Kidney epithelial cell (primary cell): ENCODE measurements at places on chromosomes 3 and 15.

DNA sequence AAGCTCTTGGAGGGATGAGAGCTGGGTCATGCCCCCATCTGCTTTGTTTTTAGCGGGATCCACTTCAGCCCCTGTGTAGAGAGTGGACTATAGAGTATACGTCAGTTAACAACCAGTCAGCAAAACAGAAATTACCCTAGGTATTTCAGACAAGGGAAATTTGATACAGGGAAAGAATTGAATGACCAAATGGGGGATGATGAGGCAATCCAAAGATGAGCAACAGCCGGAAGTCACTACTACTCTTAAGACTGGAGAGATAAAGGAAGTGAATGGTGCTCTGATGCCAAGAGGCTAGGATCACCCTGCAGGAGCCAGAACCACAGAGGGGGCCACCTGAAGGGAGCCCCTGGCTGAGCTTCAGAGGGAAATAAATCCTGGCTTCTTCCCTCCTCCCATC, 1.7 kb upstream of the GPR62 start:
- DNase-seq = no peak

DNA sequence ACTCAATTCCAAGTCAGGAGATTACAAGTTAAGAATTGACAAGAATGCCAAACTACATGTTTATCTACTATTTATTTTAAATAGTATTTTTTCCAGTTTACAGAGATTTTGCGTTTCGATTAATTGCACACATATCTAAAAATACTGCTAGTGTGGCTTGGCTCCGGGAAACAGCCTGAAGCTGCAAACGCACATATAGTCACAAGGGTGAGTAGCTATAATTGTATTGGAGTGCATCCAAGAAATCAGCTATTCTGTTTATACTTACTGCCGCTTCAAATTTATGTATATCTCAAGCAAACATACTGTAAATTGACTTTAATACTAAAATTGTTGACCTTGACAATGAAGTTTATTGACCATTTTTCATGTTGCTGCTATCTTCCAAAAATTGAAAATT, 77.0 kb upstream of the PLSCR5 start:
- no peak for DNase-seq

DNA sequence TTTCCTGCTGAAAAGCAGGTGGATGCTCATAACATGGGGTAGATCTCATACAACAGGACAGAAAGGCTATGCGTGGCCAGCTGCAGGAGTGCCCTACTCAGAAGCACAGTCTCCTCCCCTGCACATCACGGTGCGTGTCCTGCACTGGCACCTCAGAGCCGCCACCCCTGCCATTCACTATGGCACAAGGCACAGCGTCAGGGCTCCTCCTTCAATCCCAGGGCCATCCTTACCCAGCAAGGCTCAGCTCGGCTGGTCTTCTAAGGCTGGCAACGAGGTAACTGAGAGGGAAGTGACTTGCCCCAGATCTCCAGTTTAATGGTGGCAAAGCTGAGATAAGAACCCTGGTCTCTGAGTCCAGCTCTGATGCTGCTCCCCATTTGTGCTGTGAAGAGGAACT, 97.1 kb downstream of the CPN2 start:
- no peak for DNase-seq

DNA sequence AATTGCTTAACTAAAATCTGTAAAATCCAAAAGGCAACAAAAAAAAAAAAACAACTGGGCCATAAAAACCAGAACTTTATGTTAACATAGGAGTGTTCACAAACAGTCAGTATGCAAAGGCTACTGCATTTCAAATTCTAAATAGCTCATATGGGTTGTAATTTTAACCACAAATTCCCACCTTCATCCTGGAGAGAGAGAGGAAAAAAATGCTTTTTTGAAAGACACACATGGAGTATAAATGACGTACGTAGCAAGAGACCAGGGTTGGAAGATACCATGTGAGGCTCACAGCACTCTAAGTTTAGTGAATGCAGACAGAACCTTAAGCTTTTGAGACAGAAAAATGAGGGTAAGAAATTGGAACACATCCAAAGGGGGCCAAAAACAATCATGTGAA, 115.9 kb downstream of the FMN1 start:
- DNase-seq = no peak

DNA sequence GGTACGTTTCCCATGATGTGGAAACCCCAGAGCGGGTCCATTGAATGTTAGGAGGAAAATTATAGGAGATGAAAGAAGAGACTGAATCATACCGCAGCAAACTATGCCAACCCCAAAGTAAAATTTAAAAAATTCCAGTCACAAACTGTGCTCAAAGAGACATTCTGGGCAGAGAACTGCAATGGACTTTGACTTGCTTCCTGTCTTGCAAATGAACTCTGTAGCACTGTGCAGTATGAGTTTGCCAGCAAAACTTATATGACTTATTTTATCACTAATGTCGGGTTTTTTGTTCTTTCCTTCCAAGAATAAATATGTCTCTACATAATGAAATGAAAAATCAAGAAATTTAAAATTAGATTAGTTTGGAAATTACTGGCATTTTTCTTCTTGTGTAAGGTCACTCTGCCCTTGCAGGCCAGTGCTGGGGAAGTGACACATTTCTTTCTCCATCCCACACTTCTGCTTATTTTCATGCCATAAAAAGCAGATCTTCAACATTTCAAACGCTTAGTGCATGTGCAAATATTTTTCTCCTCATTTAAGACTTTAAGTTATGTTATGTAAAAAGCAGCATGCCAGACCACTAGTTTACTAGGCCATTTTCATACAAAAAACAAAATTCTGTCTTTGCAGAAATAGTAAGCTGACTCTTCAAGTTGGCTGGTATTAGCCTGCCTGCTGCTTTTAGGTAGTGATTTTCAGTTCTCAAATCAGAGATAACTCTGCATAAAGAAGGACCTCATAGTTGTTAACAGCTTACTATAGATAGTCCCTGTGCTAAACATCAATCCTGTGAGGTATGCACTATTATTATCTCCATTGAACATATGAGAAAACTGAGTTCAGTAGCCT, 32.2 kb upstream of the SSR3 start:
- DNase-seq = no peak

DNA sequence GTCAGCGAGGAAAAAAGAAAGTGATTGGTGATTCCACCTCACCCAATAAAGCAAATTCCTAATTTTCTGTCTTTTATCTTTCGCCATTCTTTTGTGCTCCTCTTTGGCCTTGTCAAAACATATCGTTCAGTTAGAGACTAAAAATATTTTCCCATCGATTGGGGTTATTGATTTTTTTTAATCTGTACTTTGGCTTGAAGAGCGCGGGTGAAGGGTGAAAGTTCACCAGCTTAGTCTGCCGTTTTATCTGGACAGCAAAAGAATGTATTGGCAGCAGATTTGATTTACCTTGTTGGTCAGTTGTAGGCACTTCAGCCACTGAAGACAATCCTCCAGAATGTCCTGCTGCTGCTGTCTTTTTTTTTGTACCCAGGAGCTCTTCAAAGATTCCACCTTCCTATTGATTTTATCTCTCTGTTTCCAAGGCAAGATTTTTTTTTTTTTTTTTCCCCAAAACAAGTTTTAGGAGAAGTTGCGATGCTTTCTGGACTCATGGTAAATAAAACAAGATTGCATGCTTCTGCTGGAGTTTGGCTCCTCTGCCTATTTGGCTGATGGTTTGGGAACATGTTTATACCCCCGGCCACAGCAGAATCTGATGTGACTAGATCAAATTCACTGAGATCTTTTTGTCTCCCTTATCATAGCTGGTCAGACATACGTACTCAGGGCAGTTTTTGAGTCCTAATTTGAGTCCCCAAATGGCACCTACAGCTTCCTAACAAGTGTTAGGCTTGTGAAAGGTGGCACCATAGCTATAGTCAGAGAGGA, 269.3 kb upstream of the ONECUT1 start:
- DNase-seq = no peak

DNA sequence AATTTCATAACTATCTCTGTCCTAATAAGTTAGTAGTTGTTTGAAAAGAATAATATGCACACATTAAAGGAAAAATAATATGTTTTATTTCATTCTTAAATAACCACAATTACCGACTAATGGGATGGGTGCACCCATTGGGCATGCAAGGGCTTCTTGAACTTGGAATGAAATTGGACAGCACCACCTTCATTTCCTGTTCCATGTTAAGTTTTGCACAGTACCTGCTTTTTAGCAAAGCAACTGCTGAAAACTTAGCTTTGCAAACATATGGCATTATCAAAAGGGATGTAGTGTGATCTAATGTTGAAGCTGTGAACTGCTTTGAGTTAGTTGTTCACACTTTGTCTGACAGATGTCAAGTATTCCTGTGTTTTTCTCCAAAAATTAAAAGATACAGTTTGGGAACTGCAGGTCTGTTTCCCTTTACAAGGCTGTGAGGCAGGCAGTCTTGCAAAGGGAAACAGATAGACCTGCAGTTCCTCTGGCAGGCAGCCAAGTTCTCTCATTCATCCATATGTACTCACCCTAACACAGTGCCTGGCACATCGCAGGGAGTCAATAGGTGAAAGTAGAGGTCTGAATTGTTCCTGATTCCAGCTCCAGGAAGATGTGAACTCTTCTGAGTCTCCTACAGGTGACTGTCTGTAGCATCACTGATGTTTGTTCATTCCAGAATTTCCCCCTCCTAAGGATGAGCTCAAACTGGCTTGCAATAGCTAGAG, 64.3 kb upstream of the GOLGA8B start:
- no peak for DNase-seq
